Activated T-cell treated with anti-CD3 and anti-CD28 coated beads for 24 hours (primary cell): ENCODE measurements at places on chromosomes 16 and 17.

GRCh38 chr16:70481929-70482536 lies 27.6 kb downstream of the FCSK start:
- no peak for DNase-seq

DNA sequence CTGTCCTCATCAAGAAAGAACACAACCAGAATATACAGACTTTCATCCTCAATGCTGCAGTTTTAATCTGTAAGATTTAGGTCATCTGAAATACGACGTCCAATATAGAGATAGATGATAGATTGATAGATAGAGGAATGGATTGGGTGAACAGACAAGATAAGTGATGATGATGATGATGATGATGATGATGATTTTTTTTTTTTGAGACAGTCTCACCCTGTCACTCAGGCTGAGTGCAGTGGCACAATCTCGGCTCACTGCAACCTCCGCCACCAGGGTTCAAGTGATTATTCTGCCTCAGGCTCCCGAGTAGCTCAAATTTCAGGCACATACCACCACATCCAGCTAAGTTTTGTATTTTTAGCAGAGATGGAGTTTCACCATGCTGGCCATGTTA lies 56.3 kb upstream of the ADAMTS18 start:
- no peak for DNase-seq

GRCh38 chr17:76538281-76538931 lies 897 bp upstream of the CYGB start:
- no peak for DNase-seq

DNA sequence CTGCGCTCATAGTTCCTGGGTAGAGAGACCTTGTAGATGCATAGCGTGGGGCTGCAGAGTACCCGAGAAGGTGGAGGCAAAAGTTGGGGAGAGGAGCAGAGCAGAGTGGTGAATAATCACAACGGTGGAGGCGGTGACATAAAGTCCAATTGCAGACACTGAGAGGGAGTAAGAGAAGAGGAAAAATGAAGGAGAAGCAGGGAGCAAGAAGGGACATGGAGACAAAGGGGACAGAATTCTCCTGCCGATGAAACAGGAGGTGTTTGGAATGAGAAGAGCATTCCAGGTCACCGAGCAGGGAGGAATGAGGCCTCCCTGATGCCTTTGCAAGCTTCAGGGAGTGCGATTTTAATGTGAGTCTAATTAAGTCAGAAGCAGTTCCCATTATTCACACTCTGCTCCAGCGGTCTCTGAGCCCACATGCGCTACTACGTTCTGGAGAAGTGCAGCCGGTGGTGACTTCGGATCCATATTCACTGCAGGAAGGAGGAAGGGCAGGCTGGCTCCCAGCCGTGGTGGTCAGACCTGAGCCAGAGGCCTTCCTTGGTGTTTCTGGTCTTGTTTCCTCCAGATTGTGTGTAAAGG lies 108.0 kb upstream of the DNAH9 start:
- DNase-seq = no peak

DNA sequence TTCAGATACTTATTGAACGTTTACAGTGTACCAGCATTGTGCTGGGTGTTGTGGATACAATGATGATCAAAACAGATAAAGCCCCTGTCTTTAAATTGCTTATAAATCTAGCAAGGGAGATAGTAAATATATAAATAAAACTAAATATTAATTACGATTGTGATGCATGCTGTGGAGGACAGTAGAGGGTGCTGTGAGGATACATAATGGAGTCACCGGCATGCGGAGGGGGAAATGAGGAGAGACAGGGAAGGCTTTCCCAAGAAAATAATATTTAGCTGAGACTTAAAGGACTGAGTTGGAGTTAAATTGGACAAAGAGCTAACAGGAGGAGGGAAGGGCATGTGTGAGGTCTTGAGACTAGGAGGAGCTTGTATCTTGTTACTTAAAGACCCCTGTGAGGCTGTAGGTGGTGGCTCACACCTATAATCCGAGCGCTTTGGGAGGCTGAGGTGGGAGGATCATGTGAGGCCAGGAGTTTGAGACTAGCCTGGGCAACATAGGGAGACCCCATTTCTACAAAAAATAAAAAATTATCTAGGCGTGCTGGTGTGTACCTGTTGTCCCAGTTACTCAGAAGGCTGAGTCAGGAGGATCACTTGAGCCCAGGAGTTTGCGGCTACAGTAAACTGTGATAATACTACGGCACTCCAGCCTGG lies 2.4 kb downstream of the DHRS7B start:
- no peak for DNase-seq

GRCh38 chr17:39264119-39264518 lies 38.4 kb upstream of the STAC2 start:
- DNase-seq = no peak

GRCh38 chr16:68749432-68749831 lies 12.3 kb downstream of the CDH1 start:
- DNase-seq = no peak

GRCh38 chr16:29738514-29738913 lies 7.3 kb downstream of the C16orf54 start:
- DNase-seq = no peak

DNA sequence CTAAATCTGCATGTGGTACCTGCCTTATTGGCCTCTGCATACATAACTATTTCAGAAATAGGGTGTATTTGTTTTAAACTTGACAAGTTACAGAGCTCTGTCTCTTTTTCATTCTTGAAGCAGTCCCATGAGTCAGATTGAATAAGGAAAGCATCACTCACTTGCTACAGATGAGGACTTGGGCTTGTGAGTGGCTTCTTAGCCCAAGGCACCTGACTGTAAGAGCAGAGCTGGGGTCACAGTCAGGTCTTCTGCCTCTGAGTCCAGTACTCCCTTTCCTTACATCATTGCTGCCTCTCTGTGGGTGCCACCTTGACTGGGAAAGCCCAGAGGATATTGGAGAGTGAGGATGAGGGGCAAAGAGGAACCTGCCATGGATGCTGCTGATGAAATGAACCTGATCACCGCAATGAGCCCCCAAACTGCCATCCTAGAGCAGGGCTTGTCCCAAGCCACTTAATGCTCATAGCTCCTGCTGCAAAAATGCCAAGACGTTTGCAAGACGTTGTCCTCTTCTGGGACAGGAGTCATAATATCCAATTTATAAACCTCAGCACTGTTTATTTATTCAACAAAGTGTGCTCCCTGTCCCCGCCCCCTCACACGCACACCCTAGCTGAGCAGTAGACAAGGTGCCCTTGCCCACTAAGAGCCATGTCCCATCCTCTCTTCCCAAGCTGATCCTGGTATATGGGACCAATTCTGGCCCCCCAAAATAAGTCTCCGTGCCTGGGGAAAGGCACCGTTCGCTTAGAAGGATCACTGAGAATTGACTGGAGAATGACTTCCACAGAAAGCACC lies 74.1 kb downstream of the CCDC182 start:
- no peak for DNase-seq

DNA sequence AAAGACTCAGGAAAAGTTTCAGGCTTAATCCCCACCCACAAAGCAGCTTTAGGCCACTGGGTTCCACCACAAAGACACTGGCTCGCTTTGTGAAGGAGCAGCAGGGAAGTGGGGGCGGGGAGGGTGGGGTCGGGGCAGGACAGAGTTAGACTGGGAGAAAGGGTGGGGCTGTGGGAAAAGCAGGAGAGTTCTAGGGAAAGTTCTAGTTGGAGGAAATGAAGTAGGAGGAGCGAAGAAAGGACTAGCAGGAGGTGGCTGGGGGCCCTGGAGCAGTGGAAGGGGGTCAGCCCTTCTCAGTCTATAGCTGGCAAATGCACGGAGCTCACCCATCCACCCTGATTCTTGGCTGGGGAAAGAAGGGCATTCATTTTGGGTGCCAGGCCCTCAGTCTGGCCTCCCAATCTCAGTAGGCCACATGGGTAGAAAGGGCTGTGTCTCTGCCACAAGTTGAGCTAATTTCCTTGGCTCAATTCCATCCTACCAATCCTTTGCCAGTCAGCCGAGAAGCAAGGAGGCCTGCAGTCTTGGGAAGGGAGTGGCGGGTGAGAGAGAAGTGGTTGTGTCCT lies 4.6 kb downstream of the INPP5K start:
- DNase-seq = no peak

DNA sequence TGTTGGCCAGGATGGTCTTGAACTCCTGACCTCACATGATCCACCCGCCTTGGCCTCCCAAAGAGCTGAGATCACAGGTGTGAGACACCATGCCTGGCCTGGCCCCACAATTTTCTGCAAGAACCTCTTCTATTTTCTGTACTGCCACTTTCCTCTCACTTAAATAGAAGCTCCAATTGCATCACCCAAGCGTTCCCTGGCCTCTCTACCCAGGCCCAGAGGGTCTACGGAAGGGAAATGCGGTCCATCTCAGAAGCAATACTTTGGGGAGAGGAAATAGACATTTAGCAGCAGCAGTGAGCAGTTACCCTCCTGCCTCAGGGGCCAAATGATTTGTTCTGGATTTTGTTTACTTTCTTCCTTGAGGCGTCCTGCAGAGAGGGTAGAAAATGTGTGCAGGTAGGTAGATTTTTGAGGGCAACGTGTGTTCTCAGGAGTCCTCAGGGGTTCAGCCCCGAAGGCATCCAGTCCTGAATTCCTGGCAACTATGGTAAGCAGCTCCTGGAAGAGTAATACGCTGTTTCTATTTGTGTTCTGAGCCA lies 11.0 kb downstream of the SLC6A4 start:
- DNase-seq = no peak

DNA sequence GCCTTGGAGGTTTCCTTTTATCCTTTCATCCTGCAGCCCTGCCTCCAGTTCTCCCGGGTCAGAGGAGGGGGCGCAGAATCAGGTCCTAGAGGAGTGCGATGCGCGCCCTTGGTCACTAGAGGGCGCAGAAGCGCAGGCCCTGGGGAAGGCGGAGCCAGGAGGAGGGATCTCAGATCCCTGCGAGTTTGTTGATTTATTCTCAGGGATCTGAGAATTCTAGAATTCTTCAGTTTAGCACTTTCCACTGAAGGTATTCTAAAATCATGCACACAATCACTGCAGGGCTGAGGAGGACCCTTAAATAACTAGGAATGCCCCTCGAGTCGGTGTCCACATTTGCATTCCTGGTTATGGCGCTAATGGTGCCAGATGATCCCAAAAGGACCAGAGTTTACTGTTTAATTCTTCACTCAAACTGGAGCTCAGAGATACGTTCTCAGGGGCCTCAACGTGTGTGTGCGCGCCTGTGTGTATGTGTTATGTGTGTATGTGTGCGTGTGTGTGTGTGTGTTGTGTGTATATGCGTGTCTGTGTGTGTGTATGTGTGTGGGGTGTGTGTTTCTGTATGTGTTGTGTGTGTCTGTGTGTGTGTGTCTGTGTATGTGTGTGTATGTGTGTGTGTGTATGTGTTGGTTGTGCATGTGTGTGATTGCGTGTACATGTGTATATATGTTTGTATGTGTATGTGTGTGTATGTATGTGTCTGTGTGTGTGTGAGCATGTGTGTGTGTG lies 6.9 kb upstream of the ELAC2 start:
- peak; percentile 62 for DNase-seq

DNA sequence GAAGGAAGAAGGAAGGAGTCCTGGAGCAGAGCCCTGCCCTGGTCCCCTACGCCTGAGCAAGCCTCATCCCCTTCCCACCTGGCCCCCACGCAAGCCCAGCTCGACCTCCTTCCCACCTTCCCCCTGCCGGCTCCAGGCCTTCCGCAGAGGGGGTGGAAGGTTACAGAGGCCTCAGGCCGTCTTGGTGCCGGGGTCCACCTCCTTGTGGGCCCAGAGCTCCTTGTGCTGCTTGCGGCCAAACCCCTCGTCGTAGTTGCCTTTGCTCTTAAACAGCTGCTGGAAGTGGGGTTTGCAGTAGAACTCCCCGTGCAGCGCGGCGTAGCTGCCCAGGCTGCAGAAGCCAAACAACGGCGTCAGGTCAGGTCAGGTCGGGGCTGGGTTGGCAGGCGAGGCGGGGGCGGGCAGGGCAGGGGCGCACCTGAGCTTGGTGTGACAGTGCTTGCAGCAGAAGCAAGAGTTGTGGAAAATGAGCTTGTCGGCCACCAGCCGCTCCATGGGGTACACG lies 1.5 kb downstream of the LIMD2 start:
- DNase-seq = no peak

- no peak for DNase-seq
Measured at GRCh38 chr16:49618955-49619354, 237.0 kb downstream of the ZNF423 start.

DNA sequence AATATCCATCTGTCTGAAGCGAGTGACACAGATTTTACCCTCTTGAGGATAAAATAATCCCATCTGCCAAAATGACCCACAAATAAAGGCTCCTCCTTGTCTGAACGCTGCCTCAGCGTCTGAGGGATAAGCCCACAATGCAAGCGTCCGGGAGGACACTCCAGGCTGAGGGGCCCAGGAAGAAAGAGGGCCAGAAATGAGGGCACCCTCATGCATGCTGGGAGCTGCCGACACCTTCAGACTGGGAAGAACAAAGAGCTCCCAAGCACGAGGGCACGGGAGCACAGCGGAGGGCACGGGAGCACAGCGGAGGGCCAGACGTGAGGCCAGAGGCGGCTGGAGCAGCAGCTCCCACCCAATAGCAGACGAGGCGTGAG lies 126.9 kb downstream of the ZNF778 start:
- DNase-seq = no peak

- DNase-seq = peak; percentile 41
Measured at GRCh38 chr17:63946440-63947363, 14.6 kb upstream of the CD79B start.

- no peak for DNase-seq
Measured at GRCh38 chr17:752620-753219, 656 bp upstream of the GEMIN4 start.

- peak; percentile 76 for DNase-seq
Measured at GRCh38 chr17:58249270-58250133, 11.1 kb downstream of the LPO start.

GRCh38 chr16:84641643-84642358 lies 6.5 kb upstream of the KLHL36 start:
- no peak for DNase-seq

DNA sequence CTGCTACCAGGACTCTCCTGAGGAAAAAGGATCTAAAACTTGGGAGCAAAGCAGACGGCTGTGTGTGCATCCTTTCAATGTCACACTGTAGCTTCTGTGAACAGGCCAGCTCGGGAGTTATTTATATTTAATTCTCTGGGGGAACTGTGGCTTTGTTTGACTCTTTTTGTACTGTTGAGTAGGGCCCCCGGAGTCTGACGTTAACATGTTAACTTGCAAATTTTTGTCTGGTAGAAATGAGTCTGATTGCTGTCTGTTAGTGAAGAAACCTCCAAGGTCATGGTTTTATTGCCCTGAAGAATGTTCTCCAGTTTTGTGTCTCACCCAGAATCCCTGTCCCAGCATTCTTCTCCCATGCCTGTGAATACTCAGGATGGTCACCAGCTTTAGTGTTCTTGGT lies 14.2 kb upstream of the KCNG4 start:
- DNase-seq = no peak

- no peak for DNase-seq
Measured at GRCh38 chr17:72462407-72462806, 341.6 kb downstream of the SOX9 start.

DNA sequence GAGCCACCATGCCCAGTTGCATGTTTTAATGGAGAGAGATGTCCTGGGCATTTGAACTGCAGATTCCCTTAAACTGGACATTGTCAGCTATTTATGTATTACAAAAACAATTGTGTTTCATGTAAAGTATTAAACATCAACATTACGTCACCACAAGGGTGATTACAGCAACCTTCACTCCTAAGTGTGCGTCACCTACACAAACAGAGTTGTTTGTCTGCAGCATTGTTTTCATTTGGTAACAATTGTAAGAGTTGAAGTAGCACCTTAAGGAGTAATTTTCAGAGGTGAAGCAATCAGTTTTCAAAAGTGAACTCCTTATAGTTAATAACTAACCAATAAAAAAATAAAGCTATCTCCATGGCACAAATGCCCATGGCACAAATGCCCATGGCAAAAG lies 271.4 kb downstream of the IRX3 start:
- no peak for DNase-seq
